Breast epithelium (tissue), 4 donors: ENCODE measurements at places on chromosomes 2 and 18. TPM values are rescaled to one million over a fixed set of nuclear protein-coding genes. Genes with fewer than 3 reads are reported as not detected.

Gene SLC11A1
- total RNA-seq, result 53.4 TPM

DNA sequence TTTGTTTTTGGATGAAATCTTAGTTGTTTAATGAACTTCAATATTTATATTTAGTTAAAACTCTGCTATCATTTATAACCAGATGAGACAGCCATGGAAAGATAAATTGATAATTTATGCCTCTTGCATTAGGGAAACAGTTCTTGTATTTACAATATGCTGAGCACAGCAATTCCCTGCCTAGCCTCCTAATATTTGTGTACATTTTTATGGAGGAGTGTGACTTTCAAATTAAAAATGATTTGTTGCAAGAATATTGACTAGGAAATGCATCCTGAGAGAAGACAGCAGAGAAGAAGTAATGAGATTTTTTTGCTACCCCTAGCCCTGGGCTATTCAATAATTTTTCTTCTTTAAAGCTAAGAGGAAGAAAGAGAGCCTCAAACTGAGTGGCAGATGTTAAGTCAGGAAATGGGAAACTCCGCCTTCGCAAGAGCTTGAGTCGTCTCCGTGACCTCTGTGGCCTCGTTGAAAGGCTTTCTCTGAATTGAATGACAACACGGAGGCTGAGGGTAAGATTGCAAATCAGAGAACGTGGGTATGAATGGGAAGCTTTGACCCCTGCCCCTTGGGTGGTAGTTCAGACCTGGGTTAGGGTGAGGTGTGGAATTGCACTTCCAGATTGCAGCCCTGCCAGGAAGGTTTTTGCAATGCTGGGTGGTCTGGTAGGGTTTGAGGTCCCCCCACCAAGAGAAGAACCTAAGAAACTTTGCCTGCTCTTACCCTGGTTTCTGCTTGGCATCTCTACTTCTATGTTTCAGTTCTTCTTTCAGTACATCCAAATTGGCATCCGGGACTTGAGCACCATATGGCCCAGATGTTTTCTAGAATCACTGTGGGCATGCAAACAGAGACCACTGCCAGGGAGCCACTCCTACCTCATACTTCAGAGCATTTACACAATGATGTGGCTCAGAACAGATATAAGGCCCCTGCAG is 210.3 kb upstream of the RBMS1 start:
- no peak overlapping the region for H3K4me3 ChIP-seq
- H3K4me1 ChIP-seq, result no peaks in the 10 kb centered on the region
- H3K36me3 ChIP-seq, result no peaks in the 10 kb centered on the region
- no peak for DNase-seq
- no peak overlapping the region for H3K27ac ChIP-seq

DNA sequence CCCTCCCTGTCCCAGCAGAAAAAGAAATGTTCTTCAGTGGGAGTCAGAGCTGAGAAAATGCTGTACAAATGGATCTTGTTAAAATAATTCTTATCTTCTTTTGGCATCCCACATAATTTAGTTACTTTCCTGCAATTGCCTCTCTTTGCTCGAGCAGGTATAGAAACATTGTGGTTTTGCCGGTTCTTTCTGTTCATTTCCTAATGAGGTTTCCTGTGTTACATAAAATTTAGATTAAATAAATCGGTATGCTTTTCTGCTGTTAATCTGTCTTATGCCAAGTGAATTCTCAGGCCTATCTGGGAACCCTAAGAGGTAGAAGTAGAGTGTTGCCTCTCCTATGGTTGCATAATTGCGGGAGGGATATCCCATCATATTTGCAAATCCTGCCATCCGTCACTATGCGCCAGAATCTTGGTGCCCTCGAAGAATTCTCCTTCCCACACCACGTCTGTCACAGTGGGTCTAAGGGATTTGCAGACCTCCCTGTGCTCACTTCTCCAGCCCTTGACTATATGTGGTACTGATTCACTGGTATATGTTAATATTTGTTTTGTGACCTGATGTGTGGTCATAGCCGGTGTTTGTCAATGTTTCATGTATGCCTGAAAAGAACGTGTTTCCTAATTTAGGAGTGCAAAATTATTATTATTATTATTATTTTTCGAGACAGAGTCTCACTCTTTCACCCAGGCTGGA is 12.2 kb upstream of the HDAC4 start:
- no peak for DNase-seq
- H3K27ac ChIP-seq, result no peak overlapping the region
- H3K4me3 ChIP-seq, result no peak overlapping the region
- no peaks in the 10 kb centered on the region for H3K4me1 ChIP-seq
- no peaks in the 10 kb centered on the region for H3K27me3 ChIP-seq
- no peaks in the 10 kb centered on the region for H3K36me3 ChIP-seq

Gene HDAC4
- 20.3 TPM for total RNA-seq

DNA sequence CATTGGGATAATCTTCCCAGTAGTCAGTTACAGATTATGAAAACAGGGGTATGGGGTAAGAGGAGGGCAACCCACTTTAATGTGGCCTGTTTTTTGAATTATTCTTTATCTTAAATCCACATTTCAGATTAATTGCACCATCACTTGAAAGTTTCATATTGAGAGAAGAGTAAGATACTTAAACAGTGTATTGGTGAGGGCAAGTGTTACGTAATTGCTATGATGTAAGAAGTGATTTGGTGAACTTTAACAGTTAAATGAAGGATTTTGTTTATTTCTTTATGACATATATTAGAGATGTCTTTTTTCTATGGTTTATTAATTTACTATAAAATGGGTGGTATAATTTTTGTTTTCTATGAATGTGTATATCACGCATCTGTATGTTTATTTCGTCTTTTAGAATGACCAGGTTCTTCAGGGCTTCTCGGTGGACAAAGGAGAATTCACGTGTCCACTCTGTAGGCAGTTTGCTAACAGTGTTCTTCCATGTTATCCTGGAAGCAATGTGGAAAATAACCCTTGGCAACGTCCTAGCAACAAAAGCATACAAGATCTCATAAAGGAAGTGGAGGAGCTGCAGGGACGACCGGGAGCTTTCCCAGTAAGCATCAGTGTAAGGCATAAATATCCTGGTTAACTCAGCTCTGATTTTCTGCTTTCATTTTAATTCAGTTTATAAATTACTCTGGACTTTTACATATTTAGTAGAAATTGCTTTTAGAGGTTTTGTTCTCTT is 171.2 kb upstream of the MYO3B start:
- H3K27ac ChIP-seq, result no peak overlapping the region
- H3K4me1 ChIP-seq, result no peaks in the 10 kb centered on the region
- no peaks in the 10 kb centered on the region for H3K27me3 ChIP-seq

Gene IL18R1
- total RNA-seq, result 7.7 TPM

DNA sequence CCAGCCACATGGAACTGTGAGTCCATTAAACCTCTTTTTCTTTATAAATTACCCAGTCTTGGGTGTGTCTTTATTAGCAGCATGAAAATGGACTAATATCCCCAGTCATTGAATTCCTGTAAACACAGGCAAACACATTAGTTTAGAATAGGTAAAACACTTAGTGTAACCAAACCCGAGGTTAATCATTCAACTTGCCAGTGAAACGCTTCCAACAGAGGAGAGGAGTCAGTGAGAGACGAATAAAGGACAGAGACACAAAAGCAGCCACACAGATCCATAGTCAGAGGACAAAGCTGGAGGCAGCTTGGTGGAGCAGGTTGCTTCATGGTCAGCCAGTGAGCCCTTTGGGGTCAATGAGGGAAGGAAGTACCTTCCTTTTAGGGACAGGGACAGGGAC is 348.1 kb downstream of the TGIF1 start:
- no peaks in the 10 kb centered on the region for H3K36me3 ChIP-seq
- DNase-seq, result no peak
- H3K4me3 ChIP-seq, result no peak overlapping the region
- no peak overlapping the region for H3K27ac ChIP-seq
- H3K27me3 ChIP-seq, result no peaks in the 10 kb centered on the region

GRCh38 chr2:201298462-201299052 is 38.2 kb downstream of the CASP8 start:
- no peak for DNase-seq
- H3K27me3 ChIP-seq, result no peaks in the 10 kb centered on the region
- H3K36me3 ChIP-seq, result no peaks in the 10 kb centered on the region
- H3K4me1 ChIP-seq, result no peaks in the 10 kb centered on the region
- H3K4me3 ChIP-seq, result no peak overlapping the region
